ENCODE measurements at places on chromosomes 3 and 15.

- no peak for DNase-seq
Measured at GRCh38 chr3:171553086-171553485, 92.9 kb upstream of the TNIK start.

- DNase-seq, result no peak
Measured at GRCh38 chr3:12934431-12934830, 93.1 kb upstream of the RPL32 start.

DNA sequence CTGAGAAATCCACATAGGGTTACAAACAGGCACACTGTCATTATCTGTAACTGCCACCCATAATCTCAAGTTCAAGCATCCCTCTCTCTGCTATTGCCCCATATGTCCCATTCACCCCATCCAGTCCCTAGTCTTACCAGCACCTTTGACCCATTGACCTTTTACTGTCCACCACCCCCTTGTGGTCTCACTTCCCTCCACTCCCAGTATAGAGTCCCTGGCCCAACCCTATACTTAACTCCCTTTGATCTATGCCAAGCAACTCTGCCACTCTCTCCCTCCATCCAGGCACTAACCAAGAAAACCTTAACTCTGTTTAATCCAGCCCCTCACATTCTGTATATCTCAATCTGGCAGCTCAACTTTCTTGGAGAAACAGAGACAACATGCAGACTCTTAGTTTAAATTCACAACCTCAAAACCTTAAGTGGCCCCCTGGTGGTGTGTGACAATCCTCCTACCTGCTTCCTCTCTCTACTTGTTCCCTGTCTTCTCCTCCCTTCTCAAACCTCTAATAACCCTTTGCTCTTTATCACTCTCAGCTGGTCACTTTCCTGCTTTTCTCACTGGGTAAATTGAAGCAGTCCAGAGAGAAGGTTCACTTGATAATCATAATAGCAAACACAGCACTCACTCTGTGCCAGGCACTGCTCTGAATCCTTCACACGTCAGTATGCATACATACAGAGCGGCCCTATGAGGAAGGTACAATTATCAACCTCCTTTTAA, 162.7 kb downstream of the STT3B start:
- no peak for DNase-seq

GRCh38 chr3:191123231-191123630, 75.8 kb upstream of the OSTN start:
- DNase-seq, result no peak

DNA sequence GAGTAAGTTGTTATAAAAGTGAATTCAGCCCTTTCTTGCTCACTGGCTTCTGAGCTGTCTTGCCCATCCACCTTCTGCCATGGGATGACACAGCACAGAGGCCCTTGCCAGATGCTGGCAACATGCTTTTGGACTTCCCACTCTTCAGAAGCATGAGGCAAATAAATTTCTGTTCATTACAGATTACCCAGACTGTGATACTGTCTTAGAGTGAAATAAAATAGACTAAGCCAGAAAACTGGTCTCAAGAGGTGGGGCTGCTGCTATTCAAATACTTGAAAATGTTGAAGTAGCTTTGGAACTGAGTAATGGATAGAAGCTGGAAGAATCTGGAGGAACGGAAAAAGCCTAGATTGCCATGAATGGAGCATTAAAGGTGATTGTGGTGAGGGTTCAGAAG, 170.4 kb downstream of the ZMAT3 start:
- DNase-seq, result no peak

DNA sequence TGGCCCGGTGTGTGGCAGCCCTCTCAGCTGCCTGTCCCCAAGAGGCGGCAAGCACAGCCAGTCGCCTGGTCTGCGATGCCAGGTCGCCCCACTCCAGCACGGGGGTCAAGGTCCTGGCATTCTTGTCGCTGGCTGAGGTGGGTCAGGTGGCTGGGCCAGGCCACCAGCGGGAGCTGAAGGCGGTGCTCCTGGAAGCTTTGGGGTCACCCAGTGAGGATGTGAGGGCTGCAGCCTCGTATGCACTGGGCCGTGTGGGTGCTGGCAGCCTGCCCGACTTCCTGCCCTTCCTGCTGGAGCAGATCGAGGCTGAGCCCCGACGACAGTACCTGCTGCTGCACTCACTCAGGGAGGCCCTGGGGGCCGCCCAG, 20.8 kb downstream of the CAND2 start:
- DNase-seq, result no peak

DNA sequence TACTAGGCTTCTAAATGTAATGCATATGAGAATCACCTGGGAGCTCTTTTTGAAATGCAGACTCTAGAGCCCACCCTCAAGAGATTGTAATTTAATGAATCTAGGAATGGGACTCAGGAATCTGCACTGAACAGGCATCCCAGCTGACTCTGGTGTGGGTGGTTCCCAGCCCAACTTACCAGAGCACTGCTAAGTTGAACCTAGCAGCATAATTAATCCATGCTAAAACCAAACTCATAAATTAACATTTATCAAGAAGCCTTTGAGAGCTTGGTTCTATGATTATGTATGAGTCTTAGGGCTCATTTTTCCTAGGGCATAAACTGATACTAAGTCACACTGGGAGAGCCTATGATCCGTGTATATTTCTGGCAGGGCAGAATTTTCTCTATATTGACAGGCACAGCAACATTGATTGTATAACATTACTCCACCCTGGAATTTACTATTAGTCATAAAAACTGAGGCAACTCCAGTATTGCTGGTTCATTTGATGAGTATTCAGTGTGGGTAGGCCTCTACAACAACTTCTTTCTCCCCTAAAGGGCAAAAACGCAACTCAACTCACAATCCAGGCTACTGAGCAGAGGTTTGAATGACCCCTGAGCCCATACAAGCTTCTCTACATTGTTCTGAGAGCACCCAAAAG, 10.7 kb upstream of the CSTA start:
- DNase-seq, result no peak

DNA sequence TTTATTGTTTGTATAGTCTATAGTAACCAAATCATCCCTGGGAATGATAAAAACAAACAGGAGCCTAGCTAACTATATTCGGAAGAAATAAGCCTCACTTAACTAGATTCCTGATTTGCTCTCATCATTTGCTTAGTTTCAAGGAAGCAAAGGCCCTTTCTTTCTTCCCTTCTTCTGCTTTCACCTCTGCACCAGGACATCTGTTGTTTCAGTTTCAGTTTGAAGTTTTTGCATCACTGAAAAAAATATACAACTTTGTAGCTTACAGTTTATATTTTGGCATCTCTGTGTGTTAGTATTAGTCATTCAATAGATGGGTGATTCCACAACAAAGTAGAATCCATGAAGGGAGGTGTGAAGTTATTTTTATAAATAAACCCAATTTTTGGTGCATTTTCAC, 113.6 kb upstream of the SNTN start:
- no peak for DNase-seq
